ENCODE measurements at places on chromosomes 7 and 10. TPM values are rescaled to one million over a fixed set of nuclear protein-coding genes. Genes with fewer than 3 reads are reported as not detected.

The AGBL3 gene
- polyA plus RNA-seq, result 0.88 TPM

- DNase-seq, result peak; percentile 42
Measured at GRCh38 chr7:148883266-148884048, 634 bp downstream of the EZH2 start.

The C10orf53 gene
- polyA plus RNA-seq, result not detected

- no peak for DNase-seq
Measured at GRCh38 chr7:117095055-117095454, 141.8 kb downstream of the ST7 start.

The CRHR2 gene
- 0.10 TPM for polyA plus RNA-seq

GRCh38 chr10:110512461-110513187, 14.9 kb downstream of the DUSP5 start:
- no peak for DNase-seq

The CDC14C gene
- not detected for polyA plus RNA-seq

The CRYGN gene
- 0.07 TPM for polyA plus RNA-seq

The HOXA10 gene
- 0.03 TPM for polyA plus RNA-seq

The NAT16 gene
- polyA plus RNA-seq, result not detected

GRCh38 chr7:141668853-141669252, 33.1 kb downstream of the DENND11 start:
- DNase-seq, result no peak

The HOXA13 gene
- polyA plus RNA-seq, result not detected

- no peak for DNase-seq
Measured at GRCh38 chr10:110522365-110522988, 24.8 kb downstream of the DUSP5 start.

The OR6B1 gene
- polyA plus RNA-seq, result not detected

The CPXM2 gene
- 2.7 TPM for polyA plus RNA-seq

The ABCC2 gene
- 0.30 TPM for polyA plus RNA-seq

DNA sequence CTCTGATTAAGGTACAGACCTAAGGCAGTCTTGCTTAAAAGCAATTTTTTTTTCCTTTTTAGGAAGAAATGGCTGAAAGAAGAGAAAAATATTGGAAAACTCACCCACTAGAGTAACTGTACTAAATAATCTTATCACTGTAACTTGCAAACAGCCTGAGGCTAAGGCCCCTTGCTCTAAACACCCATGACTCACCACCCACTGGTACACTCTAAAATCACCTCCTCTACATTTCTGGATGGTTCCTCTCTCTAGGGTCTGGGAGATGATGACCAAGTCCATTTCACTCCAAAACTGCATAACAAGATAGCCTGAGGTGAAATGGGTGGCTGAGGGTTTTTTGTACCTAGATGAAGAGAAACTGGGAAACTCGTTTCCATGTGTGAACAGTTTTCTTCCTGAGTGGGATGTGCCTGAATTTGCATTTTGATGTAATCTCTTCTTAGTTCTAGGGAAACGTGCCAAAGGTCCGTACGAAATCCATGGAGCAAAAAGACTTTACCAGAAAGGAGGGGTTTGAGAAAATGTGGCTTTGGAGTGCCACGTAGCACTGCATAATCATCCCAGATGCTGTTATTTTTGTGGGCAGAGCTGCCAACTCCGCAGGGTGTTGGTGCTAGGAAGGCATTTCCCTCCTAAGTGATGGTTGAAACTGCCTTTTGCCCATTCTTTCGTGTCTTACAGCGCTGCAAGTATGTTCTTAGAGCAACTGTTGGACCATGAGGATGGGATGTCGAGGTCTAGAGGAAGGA, 113.5 kb upstream of the C10orf90 start:
- DNase-seq, result no peak

The IPMK gene
- 0.93 TPM for polyA plus RNA-seq

The IQCE gene
- polyA plus RNA-seq, result 5.0 TPM

The NOS3 gene
- polyA plus RNA-seq, result 11.1 TPM

DNA sequence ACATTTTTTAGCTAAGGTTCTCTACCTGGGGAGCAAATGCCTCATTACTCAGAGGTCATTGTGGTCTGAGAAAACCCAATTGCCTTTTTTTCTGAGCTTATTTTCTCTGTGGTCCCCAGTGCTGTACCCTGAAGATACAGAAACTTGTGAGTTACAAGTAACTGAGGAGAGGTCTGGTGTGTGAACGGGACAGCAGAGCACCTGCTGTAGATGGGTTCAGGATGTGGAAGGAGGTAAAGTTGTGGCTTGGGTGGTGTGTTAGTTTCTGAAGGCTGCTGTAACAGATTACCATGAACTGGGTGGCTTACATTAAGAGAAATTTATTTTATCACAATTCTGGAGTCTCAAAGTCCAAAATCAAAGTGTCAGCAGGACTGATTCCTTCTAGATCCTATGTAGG, 449.1 kb upstream of the NRP1 start:
- no peak for DNase-seq

GRCh38 chr10:23198940-23199767, 7.0 kb downstream of the PTF1A start:
- no peak for DNase-seq

The PLXNA4 gene
- 5.0 TPM for polyA plus RNA-seq

GRCh38 chr10:13969792-13970140, 361.0 kb downstream of the FRMD4A start:
- DNase-seq, result no peak

DNA sequence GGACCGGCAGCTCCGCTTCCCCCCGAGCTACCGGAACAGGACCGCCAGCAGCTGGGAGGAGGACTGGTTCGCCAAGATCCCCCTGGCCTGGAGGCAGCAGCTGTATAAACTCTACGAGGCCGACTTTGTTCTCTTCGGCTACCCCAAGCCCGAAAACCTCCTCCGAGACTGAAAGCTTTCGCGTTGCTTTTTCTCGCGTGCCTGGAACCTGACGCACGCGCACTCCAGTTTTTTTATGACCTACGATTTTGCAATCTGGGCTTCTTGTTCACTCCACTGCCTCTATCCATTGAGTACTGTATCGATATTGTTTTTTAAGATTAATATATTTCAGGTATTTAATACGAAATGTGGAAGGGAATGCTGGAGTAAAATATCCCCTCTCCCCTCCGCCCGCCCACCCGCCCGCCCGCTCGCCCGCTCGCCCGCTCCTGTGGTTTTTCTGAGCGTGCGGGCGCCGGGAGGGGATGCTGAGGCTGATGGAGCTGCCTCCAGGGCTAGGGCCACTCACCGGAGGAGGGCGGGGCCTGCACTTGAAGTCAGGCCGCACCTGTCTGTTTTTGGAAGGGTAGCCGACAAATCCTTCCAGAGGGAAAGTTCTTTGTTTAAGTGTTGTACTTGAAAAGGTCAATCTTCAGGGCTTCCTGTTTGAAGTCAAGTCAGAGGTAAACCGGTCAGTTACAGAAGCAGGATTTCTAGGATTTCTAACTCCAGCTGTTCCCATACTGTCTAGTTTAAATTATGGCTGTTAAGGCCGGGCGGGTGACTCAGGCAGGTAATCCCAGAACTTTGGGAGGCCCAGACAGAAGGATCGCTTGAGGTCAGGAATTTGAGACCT, 30.5 kb downstream of the CHST12 start:
- no peak for DNase-seq

DNA sequence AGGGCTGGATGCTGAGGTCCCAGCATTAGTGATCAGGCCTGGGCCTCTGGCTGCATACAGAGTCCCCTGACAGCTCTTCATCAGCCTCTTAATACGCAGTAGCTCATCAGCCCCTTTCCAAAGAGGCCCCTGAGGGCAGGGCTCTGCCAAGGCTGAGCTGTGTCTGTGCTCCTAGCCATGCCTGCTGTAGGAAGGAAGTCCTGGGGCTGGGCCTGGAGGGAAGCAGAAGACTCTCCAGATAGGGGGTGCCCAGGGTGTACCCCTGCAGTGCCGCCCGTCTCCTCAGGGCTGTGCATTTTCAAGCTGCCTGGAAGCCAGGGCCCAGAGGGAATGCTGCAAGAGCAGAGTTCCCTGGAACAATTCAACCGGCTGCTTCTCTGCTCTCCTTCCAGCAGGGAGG, 7.3 kb upstream of the RET start:
- no peak for DNase-seq

The GDF2 gene
- not detected for polyA plus RNA-seq

The NUDT5 gene
- 9.7 TPM for polyA plus RNA-seq

GRCh38 chr7:32283546-32283945, 206.6 kb downstream of the LSM5 start:
- DNase-seq, result no peak

DNA sequence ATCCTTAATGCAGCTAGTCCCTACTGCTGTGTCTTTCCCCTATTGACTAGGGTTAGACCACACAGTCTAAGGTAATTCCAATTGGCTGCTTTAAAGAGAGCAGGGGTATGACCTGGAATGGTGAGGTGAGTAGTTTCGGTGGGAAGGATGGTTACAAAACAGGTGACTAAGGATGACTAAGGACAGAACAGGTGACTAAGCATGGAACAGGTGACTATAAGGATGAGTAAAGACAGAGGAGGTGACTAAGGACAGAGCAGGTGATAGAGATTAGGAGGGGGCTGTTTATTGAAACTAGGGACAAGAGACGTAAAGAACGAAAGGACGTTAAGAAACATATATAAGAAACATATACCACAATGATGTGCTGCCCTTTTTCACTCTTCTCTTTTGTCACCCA, 145.1 kb upstream of the TMEM106B start:
- DNase-seq, result no peak

The GPR141 gene
- polyA plus RNA-seq, result not detected

GRCh38 chr7:92034116-92034515, 93.5 kb downstream of the AKAP9 start:
- DNase-seq, result no peak

The CC2D2B gene
- 1.7 TPM for polyA plus RNA-seq

DNA sequence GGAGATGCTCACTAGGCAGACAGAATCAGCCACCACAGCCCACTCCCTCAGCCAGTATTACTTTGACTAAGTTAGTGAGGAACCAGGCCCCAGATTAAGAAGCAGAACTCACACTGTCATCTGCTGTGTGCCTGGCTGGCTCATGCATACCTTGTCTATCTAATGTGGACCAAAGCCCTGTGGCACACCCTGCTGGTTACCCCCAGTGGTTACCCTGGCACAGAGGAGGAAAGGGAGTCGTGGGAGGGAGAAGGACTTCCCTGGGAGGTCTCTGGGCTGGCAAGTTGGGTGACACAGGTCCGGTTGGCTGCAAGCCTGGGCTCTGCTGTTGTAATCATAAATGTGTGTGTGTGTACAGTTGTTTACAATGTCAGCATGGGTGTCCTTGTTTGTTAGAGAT, 7.5 kb upstream of the SH2D4B start:
- DNase-seq, result peak; percentile 36

DNA sequence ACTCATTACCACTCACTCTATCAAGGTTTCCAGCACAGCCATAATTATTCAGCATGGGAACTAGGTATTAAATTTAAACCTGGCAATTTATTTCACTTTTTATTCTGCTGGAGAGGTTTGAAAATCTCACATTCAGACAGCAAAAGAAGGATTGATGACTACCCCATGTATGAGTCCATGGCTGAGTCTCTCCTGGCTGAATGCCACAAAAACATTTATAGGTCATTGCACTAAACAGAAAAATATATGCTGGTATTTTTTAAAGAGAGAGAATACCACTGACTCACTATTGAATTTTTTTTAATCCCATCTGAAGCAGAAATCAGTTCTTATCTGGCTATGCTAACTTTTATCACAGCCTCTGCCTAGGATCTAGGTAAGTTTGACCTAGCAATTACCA, 336.3 kb downstream of the PPP1R3A start:
- no peak for DNase-seq

DNA sequence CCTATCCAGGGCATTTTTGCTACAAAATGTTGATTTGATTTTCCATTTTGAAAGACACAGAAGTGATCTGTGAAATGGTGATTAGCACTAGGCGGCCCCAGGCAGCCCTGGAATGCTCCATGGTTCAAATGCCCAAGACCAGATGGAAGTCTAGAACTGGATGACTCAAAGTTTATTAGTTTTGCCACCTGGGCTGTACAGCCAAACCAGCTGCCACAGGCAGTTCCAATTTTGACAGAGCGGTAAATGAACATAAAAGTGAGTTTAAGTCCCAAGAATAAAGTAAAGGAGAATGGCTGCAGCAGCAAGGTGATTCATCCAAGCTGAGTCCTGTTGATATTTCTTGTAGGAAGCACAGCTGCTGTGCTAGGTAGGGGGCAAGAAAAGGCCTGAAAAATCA, 180.5 kb downstream of the SUGCT start:
- DNase-seq, result no peak

DNA sequence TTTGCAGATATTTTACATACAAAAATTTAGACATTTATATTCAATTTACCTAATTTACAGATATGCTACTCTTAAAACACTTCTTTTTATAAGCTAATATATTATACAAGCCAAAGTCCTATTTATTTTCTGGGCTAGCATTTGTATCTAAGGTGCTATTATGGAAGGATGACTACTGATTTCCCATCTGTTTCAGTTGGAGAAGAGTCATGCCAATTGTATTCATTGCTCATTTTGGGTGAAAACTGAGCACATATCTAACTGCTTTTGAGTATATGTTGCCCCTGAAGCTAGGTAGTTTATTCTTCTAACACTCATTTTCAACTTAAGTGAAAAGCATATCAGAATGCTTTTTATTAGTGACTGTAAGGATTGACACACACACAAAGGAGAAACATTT, 172.9 kb downstream of the CDK14 start:
- DNase-seq, result no peak

- no peak for DNase-seq
Measured at GRCh38 chr10:125144693-125145623, 15.4 kb downstream of the CTBP2 start.

GRCh38 chr10:92688573-92688926, 1.2 kb upstream of the HHEX start:
- DNase-seq, result no peak

GRCh38 chr7:94055963-94056362, 51.8 kb upstream of the BET1 start:
- no peak for DNase-seq

DNA sequence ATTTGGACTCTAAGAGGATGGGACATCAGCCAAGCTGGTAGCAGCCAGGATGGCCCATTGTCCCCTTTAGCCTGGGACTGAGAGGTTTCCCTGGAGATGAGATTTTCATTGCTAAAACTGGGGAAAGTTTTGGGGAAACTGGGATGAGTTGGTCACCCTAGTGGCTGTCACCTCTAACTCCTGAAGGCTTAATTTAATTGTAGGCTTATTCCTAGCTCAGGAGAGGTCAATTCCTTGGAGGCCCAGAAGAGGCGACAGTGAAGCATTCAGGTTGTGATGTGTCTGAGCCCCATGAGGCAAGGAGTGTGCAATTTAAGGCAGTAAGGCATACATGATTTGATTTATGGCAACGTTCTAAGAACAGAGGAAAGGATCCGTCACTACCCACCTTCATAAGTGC, 24.9 kb upstream of the JAZF1 start:
- DNase-seq, result no peak

The PRLHR gene
- not detected for polyA plus RNA-seq

The NXPH1 gene
- not detected for polyA plus RNA-seq

DNA sequence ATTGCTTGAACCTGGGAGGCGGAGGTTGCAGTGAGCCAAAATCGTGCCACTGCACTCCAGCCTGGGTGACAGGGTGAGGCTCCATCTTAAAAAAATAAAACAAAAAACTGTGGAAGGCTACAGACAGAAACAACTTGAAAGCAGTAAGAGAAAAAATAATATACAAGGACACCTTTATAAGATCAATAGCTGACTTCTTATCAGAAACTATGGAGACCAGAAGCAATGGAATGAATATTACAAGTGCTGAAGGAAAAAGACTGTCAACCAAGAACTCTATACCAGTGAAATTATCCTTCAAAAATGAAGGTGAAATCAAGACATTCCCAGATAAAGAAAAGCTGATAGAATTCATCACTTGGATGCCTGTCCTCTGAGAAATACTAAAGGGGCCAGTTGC, 49.0 kb downstream of the RBAK start:
- no peak for DNase-seq

The NUTM2D gene
- 1.1 TPM for polyA plus RNA-seq

The SEPHS1 gene
- polyA plus RNA-seq, result 17.6 TPM

- DNase-seq, result no peak
Measured at GRCh38 chr10:5603091-5603847, 63.1 kb downstream of the ASB13 start.

The HOXA5 gene
- not detected for polyA plus RNA-seq

All from heart right ventricle (tissue), 16 donors.